ENCODE measurements at places on chromosomes 5 and 9. TPM values are rescaled to one million over a fixed set of nuclear protein-coding genes. Genes with fewer than 3 reads are reported as not detected.

SARDH gene
- 1.5 TPM for total RNA-seq

DOLPP1 gene
- 2.1 TPM for total RNA-seq

ARAP3 gene
- 5.2 TPM for total RNA-seq

LAMC3 gene
- 0.66 TPM for total RNA-seq

SLC35D2 gene
- 2.1 TPM for total RNA-seq

TMEM252 gene
- total RNA-seq = not detected

SCGB3A2 gene
- not detected for total RNA-seq

RPS23 gene
- total RNA-seq = 1,652 TPM
